ENCODE measurements at places on chromosomes 7 and 10. TPM values are rescaled to one million over a fixed set of nuclear protein-coding genes. Genes with fewer than 3 reads are reported as not detected.

GRCh38 chr7:146926841-146927240, 810.2 kb downstream of the CNTNAP2 start:
- no peaks in the 10 kb centered on the region for H3K36me3 ChIP-seq
- no peaks in the 10 kb centered on the region for H3K4me1 ChIP-seq
- no peak overlapping the region for H3K27ac ChIP-seq
- no peaks in the 10 kb centered on the region for H3K27me3 ChIP-seq

GRCh38 chr7:78514634-78515033, 716.1 kb downstream of the PHTF2 start:
- H3K36me3 ChIP-seq = no peaks in the 10 kb centered on the region
- DNase-seq = no peak
- H3K4me1 ChIP-seq = no peaks in the 10 kb centered on the region
- H3K27me3 ChIP-seq = no peaks in the 10 kb centered on the region

DNA sequence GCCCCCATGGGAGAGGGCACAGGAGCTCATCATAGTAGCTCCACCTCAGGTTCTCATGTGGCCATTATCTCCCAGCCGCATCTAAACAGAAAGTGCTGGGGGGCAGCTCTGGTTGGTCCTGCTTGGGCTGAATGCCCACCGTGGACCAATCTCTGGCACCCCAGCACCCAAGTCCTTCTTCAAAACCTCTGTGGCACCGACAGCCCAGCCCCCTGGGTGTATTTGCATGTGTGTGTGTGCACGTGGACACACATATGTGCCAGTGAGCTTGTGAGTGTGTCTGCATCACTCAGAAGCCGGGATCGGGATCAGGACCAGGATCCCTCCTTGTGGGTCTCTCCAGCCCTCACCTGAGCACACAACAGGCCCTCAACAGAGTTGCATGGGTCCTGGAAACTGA, 68.2 kb downstream of the ALOX5 start:
- H3K27me3 ChIP-seq = no peaks in the 10 kb centered on the region
- H3K36me3 ChIP-seq = no peaks in the 10 kb centered on the region
- peaks cover 7% of the 10 kb centered on the region for H3K4me1 ChIP-seq
- no peak overlapping the region for H3K27ac ChIP-seq

GRCh38 chr7:94314413-94315410, 80.0 kb upstream of the COL1A2 start:
- H3K36me3 ChIP-seq = no peaks in the 10 kb centered on the region
- no peak for DNase-seq
- H3K4me3 ChIP-seq = no peak overlapping the region
- no peaks in the 10 kb centered on the region for H3K4me1 ChIP-seq

Gene WASHC2C
- total RNA-seq = 23.6 TPM
